ENCODE measurements at places on chromosomes 3 and 15. TPM values are rescaled to one million over a fixed set of nuclear protein-coding genes. Genes with fewer than 3 reads are reported as not detected.

PRSS50 gene
- not detected for total RNA-seq

PPP2R3A gene
- 7.3 TPM for total RNA-seq

ST3GAL6 gene
- total RNA-seq, result 30.1 TPM

PPARG gene
- total RNA-seq, result 69.4 TPM

BCL2A1 gene
- not detected for total RNA-seq

SQOR gene
- 128 TPM for total RNA-seq

P3H2 gene
- 13.1 TPM for total RNA-seq

IRAK2 gene
- 55.6 TPM for total RNA-seq

ROPN1 gene
- not detected for total RNA-seq

SPESP1 gene
- total RNA-seq, result 4.6 TPM

SH3GL3 gene
- total RNA-seq, result not detected

SPINK8 gene
- not detected for total RNA-seq

ACKR4 gene
- total RNA-seq, result 0.85 TPM

LRRC31 gene
- total RNA-seq, result not detected

ANKRD63 gene
- total RNA-seq, result not detected

UBE2E2 gene
- 28.0 TPM for total RNA-seq

UROC1 gene
- total RNA-seq, result not detected

SSUH2 gene
- total RNA-seq, result not detected

TM4SF18 gene
- 363 TPM for total RNA-seq

RBP2 gene
- not detected for total RNA-seq

SAMMSON gene
- total RNA-seq, result not detected

SYNPR gene
- total RNA-seq, result not detected

PSTPIP1 gene
- 0.51 TPM for total RNA-seq

GOLGA6A gene
- total RNA-seq, result not detected

ESYT3 gene
- not detected for total RNA-seq

ZDHHC23 gene
- total RNA-seq, result 14.9 TPM

FYCO1 gene
- total RNA-seq, result 20.9 TPM

CILP gene
- not detected for total RNA-seq

WNT5A gene
- total RNA-seq, result 2.0 TPM

C2CD4B gene
- 96.0 TPM for total RNA-seq

GATA2 gene
- total RNA-seq, result 25.0 TPM

MKRN2 gene
- total RNA-seq, result 43.4 TPM

GOLGA8S gene
- not detected for total RNA-seq

COLQ gene
- total RNA-seq, result 1.2 TPM

ATP10A gene
- total RNA-seq, result 0.05 TPM

HRG gene
- not detected for total RNA-seq
